Activated CD4-positive, CD25-positive, alpha-beta regulatory T cell treated with anti-CD3 and anti-CD28 coated beads, Interleukin-2, amount 50 U/mL, for 24 hours (primary cell): ENCODE measurements at places on chromosomes 16 and 17.

GRCh38 chr17:49365667-49366066 is 3.6 kb upstream of the ZNF652 start:
- ATAC-seq = no peak

GRCh38 chr16:8137606-8138005 is 452.7 kb downstream of the TMEM114 start:
- ATAC-seq = no peak

DNA sequence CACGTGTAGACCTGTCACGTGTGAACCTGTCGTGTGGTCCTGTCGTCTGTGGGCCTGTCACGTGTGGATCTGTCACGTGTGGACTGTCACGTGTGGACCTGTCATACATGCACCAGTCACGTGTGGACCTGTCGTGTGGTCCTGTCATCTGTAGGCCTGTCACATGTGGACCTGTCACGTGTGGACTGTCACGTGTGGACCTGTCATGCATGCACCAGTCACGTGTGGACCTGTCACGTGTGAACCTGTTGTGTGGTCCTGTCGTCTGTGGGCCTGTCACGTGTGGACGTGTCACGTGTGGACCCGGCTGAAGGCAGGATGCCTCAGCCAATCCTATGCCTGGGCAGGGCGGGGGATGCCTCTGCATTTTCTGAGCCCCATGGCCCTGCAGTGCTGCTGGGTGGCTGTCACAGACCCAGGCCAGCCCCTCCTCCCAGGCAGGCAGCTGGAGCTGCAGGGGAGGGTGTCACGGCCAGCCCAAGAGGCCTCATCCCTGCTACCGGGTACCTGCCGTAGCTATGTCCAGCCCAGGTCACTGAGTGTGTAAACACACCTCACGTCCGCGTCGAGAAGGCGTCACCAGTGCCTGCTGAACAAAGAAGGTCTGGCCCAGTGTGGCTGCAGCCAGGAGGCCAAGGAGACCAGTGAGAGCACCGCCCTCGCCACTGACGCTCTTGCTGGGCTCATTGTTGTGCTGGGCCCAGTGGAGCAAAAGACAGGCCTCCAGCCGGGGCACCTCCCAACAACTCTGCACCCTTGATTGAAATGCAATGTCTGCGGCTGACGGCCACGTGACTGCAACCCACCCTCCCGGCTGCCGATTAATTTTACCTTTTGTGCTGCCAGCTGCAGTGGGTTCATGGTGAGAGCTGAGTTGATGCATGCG is 18.6 kb upstream of the ACSF3 start:
- no peak for ATAC-seq

GRCh38 chr17:54172985-54173316 is 350.2 kb downstream of the KIF2B start:
- no peak for ATAC-seq

DNA sequence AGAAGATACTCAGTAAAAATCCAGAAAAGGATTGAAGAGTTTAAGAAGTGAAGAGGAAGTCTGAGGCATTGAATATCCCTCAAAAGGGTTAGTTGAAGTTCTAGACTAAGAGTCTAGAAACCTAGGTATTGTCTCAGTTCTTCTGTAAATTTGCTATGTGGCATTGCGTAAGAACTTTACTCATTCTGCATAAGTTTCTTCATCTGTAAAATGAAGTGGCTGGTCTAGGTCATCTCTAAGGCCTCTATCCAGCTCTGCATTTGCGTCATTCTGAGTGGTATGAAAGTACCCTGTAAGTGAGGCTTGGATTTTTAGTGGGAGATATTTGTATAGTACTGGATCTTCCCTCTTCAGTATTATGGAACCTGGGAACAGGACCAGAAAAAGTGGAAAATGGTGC is 130.2 kb downstream of the MYO1D start:
- ATAC-seq = no peak

GRCh38 chr16:81758376-81758775 is 20.7 kb upstream of the PLCG2 start:
- no peak for ATAC-seq

DNA sequence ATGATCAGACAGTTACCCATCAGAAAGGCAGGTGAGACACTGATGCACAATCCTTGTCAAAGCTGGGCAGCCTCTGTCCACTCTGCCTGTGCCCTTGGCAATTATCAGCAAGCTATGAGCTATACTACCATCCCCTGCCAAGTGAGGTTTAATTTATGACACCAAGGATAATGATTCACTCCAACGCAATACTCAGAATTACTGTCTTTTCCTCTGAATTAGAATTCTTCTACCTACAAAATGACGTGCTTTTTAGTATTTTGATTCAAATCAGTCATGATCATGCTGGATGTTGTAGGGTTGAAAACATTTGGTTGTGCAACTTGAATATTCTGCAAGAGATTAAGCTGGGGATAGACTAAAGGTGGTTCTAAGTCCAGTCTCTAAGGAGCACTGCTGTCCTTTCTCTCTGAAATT is 116.8 kb upstream of the SOX9 start:
- no peak for ATAC-seq

- no peak for ATAC-seq
Observed at GRCh38 chr17:71634376-71634775, 486.4 kb upstream of the SOX9 start.

DNA sequence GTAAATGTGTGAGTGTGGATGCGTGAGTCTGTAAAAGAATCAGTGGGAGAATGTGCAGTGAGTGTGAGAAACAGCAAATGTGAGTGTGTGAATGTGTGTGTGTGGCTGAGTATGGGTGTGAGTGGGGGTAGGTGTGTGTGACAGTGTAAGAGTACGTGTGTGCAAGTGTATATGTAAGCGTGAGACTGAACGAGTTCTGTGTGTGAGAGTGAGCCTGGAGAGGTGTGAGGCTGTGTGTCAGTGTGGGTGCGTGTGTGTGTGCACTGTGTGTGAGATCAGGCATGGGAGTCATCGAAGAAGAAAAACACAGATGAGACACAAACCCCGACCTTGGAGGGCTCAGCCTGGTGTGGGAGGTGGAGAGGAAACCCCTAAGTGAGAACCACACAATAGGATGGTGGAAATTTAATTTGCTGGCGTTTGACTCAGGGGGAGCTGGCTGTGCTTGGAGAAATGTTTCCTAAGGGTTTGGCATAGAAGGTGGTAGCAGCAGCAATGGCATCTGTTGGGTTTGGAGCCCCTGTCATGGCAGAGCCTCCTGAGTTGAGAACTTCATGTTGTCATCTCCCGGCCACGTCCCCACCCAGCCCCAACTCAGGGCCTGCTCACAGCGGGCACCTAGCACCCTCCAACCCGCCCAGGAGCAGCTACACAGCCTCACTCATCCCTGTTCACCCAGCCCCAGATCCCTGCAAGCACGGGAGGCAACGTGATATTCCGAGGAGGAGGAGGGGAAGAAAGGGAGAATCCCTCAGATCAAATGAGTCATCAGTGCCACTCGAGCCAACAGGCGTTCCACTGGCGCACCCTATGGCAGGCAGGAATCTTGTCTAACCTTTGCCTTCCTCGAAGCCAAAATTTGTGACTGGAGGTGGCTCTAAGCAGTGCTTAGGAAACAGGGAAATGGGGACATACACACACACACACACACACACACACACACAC is 14.3 kb upstream of the NUBP1 start:
- ATAC-seq = no peak

DNA sequence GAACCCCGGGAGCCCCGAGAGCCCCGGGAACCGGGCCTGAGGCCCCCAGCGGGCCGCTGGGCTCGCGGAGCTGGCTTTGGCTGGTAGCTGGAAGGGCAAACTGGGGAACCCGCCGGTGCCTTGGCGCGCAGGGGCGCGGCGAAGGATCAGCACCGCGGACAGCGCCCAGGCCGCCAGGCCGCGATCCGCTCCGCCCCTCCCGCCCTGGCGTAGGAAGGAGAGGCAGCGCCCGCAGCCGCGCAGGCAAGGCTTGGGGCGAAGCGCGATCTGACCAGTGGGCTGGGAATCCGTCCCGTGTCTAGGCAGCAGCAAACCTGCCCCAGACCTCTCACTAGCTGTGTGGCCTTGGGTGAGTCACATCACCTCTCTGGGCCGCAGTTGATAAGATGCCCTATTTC is 331 bp upstream of the CCDC92B start:
- ATAC-seq = peak; percentile 91

DNA sequence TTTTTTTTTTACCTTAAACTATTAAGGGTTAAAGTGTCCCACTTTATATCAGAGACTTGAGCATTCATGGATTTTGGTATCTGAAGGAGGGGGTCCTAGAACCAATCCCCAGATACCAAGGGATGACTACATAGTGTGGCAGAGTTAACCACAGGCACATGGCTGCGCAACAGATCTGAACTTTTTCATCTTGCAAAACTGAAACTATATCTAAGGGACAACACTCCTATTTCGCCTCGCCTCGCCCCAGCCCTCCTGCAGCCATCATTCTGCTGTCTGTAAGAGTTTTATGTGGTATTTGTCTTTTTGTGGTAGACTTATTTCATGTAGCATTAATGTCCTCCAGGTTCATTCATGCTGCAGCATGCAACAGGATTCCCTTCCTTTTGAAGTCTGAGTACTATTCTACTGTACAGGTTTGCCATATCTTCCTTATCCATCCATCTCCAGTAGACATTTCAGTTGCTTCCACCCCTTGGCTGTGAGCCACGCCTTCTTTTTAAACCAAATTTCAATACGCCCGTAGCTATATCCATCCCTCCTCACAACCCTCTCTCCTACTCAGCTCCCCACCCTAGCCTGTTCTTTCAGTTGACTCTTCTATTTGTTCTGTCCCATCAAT is 53.2 kb downstream of the AMFR start:
- peak; percentile 56 for ATAC-seq

GRCh38 chr17:47057830-47058229 is 78.8 kb upstream of the RPRML start:
- ATAC-seq = no peak

DNA sequence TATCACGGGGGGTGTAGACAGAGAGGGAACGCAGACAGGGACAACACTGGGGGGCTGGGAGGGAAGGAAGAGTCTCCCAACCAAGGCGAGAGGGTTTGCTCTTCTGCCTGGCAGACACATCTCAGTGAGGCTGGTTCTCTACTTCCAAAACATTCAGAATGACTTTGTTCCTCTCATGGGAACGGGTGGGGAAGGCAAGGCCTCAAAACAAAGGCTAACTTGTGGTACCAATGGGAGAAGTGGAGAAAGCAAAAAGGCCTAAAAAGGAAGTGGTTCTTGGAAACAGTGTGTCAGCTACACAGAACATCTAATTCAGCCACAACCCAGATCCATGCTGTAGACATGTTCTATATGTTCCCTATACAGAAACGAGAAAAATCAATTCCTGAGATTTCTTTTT is 7.5 kb downstream of the FLOT2 start:
- no peak for ATAC-seq

DNA sequence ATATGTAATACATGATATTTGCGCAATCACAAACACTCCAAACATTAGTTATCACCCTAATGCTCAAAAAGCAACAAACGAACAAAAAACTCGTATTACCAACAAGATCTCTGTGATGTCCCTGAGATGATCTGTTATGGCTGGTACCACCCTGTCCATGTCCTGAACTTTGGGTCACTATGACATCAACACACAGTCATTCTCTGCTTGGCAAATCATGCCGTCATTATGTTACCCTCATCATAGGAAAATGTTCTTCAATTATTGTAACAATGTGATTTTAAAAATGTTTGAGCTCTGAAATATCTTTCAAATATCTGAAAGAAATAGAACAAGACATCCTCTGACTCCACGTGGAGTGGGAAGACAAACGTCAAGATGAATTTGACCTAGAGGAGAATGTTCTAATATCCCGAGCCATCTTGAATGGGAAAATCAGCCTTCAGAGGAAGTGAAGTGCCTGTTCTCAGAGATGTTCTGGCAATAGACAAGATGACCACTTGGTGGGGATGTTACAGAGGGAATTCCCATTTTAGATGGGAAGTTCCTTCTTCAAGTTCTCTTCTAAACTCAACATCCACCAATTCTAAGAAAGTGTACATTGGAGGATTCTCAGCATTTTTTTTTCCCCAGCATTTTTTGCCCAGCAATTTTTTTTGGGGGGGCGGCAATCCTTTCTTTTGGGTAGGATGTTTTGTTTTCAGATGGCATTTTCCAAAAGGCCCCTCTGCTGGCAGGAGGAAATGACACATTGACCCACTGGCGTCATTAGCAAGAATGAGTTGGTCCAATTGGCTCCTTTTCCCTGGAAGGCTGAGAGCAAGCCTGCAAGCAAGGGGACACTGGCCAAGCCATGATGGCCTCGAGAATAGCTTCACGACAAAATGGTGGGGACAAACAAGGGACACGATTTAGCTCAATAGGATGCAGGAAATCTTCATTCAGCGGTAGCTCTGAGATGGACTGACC is 3.7 kb upstream of the HSD17B2 start:
- ATAC-seq = no peak

DNA sequence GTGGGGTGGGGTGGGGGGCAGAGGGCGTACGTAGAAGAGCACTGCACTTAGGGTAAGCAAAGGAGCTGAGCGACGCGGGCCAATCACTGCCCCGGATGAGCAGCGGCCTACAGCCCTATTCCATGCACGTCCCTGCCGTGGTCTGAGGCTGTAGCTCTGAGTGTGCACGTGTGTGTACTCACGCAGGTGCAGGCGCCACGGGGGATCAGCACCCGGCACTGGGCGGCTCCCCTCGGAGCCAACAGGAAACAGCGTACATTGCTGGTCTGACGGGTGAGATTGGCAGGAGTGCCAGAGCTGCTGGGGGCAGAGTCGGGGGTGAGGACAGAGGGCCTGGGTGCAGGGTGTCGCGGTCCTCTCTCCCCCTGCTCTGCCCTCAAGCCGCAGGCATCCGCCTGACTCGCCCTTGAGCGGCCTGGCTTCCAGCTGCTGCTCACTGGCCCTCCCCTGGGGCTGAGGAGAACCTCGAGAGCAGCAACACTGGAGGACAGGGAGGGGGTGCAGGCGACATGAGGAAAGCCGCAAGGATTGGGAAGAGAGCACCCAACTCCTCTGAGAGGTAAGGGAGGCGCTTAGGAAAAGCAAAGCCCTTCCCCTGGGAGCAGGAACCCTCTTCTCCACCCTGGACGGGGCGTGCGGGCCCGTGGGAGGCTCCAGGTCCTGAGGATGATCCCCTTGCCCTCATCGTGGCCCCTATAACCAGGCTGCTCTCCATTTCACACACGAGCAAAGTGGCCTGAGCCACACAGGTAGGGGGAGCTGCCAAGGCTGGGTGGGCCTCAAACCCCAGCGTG is 57.8 kb downstream of the ENGASE start:
- ATAC-seq = no peak

GRCh38 chr17:72134608-72135394 is 14.0 kb downstream of the SOX9 start:
- no peak for ATAC-seq

- no peak for ATAC-seq
Observed at GRCh38 chr17:32268734-32269288, 3.2 kb downstream of the RHBDL3 start.

GRCh38 chr16:19382887-19383816 is 34.5 kb upstream of the TMC5 start:
- ATAC-seq = no peak
